Keratinocyte (primary cell): ENCODE measurements at places on chromosomes 4 and X. TPM values are rescaled to one million over a fixed set of nuclear protein-coding genes. Genes with fewer than 3 reads are reported as not detected.

The KIT gene
- polyA plus RNA-seq = 0.01 to 0.03 TPM (median 0.01 TPM) in 3 replicates

The BEX2 gene
- polyA plus RNA-seq = 4.5 to 6.5 TPM (median 5.9 TPM) in 3 replicates

The OTC gene
- not detected in 3 replicates for polyA plus RNA-seq

The FSTL5 gene
- not detected in 3 replicates for polyA plus RNA-seq

The FRMD7 gene
- 0.01 to 0.03 TPM in 2 of 3 replicates, not detected in the other for polyA plus RNA-seq

The FGF5 gene
- polyA plus RNA-seq = 3.9 to 5.4 TPM (median 4.4 TPM) in 3 replicates
